ENCODE measurements at places on chromosomes 1 and 21. TPM values are rescaled to one million over a fixed set of nuclear protein-coding genes. Genes with fewer than 3 reads are reported as not detected.

GRCh38 chr1:174874331-174875053 is 125.3 kb upstream of the CACYBP start:
- H3K36me3 ChIP-seq, result no peaks in the 10 kb centered on the region
- no peak for DNase-seq
- peaks cover 8% of the 10 kb centered on the region for H3K4me1 ChIP-seq
- H3K27ac ChIP-seq, result peak overlapping the region; percentile 3
- H3K27me3 ChIP-seq, result no peaks in the 10 kb centered on the region

DNA sequence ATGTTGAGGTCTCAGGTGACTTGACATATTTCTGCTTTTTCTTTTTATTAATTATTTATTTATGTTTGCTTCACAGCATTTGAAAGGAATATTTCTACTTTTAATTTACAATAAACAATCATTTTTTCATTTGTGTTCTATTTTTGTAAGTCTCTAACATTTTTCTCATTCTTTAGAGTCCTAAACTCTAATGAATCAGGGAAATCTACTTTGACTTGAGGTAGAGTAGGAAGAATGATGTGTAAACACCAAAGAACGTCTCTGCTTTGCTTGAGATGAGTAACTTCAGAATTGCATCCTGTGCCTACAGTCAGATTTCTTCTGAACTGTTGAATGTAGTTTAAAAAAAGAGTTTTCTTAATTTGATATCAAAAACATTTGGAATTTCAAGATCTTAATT is 65.2 kb downstream of the CNST start:
- no peaks in the 10 kb centered on the region for H3K4me1 ChIP-seq
- DNase-seq, result no peak
- H3K27ac ChIP-seq, result no peak overlapping the region
- no peak overlapping the region for H3K4me3 ChIP-seq

DNA sequence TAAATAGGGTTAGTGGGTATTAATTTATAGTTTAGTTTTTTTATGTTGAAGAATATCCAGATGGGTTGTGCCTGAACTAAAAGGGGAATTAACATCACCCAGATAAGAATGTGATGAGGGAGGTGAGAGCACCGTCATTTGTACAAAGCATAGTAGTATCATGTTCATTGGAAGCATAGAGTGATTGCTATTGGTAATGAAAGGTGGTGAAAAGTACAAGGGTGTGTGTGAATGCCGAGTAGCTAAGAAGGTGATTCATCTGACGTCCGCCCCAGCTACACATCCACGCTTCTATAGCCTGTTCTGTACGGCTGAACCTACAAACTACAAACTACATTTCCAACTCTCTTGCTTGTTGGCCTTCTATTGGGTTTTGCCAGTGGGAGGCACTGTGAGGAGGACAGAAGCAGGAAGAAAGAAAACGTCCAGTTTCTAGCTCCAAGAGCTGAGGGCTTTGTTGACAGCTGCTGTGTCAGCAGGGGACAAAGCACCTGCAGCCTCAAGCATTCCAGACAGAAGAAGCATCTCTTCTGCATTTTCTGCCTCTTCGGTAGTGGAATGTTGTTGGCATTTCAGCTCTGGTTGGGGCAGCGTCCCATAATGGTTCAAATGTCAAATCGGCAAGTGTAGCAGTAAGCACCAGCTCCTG is 404.8 kb downstream of the KCTD3 start:
- no peak overlapping the region for H3K4me3 ChIP-seq
- DNase-seq, result no peak
- no peaks in the 10 kb centered on the region for H3K27me3 ChIP-seq
- no peak overlapping the region for H3K27ac ChIP-seq
- no peaks in the 10 kb centered on the region for H3K4me1 ChIP-seq
- no peaks in the 10 kb centered on the region for H3K36me3 ChIP-seq

NBPF14 gene
- total RNA-seq, result 20.4 TPM

FCER1A gene
- not detected for total RNA-seq

DNA sequence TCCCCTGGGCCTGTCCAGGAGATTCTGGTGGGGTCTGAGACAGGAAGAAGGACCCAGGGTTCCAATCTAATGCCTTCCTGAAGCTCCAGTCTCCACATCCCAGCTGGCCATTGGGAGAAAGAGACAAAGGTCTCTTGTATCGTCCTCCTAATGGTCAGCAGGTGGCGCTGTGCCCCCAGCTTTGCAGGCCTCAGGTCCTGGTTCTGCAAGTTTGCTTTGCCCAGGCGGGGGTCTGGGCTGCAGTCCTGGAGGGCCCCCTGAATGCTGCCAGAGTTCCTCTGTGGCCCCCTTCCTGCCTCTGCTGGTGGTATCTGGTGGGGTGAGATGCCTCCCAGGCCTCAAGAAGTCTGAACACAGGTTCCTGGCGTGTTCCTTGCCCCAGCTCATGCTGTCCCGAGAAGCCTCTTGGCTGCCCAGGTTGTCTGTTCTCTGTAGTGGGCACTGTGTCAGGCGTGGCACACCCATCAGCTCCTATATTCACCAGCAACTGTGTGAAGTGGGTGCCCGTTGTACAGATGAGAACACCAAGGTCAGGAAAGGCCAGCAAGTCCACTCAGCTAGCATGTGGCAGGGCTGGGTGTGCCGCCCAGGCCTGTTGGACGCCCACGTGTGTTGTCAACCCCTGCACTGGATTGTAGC is 33.8 kb upstream of the CSF3R start:
- H3K4me3 ChIP-seq, result no peak overlapping the region
- no peaks in the 10 kb centered on the region for H3K27me3 ChIP-seq
- DNase-seq, result peak; percentile 61

- H3K27ac ChIP-seq, result no peak overlapping the region
- H3K4me3 ChIP-seq, result no peak overlapping the region
- H3K4me1 ChIP-seq, result no peaks in the 10 kb centered on the region
- no peak for DNase-seq
- no peaks in the 10 kb centered on the region for H3K27me3 ChIP-seq
These were observed 363.6 kb downstream of the PBX1 start for GRCh38 chr1:164922585-164922984.

PIGM gene
- 3.3 TPM for total RNA-seq

CDKN2C gene
- total RNA-seq, result 6.7 TPM

PLA2G2E gene
- total RNA-seq, result not detected

Data from right lobe of liver (tissue), 6 donors.